ENCODE measurements at places on chromosomes 1 and 21.

GRCh38 chr1:109623601-109624161 lies 4.0 kb downstream of the AMPD2 start:
- no peak for DNase-seq

DNA sequence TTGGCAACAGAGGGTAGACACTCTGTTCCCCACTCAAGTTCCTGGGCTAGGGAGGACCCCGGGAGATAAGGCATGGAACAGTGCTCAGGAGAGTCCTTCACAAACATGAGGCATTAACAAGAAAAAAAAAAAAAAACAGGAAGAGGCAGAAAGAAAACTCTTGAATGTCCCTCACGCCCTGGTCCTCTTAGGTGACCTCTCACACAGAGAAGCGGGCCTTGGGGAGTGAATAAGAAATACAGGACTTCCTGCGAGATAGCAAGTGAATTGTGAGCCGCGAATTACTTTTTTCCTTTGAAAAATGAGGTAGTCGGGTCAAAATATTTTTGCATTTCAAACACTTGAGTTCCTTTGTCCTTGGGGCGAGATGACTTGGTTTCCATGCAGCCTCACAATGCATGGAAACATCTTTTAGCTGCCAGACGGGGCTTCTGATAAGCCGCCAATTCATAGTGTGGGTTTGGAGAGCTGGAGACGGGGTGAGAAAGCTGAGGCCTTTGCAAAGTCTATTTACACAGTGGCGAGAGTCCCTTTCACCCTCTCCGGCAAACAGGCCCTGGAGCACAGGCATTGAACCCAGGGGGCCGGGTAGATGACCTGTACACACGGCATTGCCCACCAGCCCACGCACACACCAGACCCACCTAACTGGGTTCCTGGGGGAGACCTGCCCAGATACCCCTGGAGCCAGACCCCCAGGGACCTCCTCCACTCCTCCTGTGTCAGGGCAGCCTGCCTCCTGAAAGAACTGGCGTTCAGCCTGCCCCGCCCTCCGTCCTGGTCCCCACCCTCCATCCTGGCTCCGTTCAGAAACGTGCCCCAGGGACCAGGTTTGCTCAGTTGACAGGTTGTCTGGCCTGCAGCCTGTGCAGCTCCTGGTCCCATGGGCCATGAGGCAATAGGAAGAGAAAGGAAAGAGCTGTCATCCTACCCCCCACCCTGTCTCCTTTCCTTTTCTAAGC lies 192.3 kb downstream of the PRDM16 start:
- no peak for DNase-seq

GRCh38 chr1:150995896-150996295 lies 10.8 kb downstream of the MINDY1 start:
- DNase-seq, result no peak

DNA sequence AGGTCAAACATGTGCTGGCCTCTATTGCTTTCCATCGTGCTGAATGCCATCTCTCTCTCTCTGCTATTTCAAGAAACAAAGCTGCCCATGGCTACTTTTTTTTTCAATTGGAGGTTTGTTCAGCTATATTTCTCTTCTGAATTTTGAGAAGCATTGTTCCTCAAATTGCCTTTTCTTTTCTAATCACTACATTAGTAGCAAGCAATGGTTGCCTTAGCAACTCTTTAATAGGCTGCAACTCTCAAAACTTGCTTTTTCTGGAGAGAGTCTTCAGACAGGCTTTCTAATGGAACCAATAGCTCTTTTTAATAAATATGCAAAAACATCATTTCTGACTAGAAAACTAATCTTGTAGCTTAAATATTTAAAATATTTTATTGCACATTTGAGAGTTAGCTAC lies 439.0 kb downstream of the LRRIQ3 start:
- DNase-seq, result no peak

- DNase-seq, result no peak
Measured at GRCh38 chr1:227447531-227447990, 115.8 kb upstream of the ZNF678 start.

- DNase-seq, result no peak
Measured at GRCh38 chr21:38989745-38990423, 184.2 kb downstream of the ETS2 start.

DNA sequence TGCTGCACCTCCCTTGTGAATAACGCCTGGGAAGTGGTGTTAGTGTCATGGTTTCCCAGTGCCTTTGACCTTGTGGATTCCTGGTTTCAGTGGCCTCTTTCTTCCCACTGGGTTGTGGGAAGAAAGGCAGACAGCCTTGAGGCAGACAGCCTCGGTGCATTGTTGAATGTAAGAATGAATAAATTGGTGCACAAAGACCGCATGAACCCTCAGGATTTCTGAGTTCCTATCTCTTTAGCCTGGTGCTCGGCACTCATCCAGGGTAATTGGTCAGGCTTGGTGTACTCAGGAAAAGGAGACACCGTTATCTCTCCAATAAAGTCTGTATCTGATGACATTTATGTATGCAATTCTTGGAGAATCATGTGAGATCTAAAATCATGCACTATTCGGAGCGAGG lies 5.1 kb downstream of the ZNF362 start:
- DNase-seq, result no peak

DNA sequence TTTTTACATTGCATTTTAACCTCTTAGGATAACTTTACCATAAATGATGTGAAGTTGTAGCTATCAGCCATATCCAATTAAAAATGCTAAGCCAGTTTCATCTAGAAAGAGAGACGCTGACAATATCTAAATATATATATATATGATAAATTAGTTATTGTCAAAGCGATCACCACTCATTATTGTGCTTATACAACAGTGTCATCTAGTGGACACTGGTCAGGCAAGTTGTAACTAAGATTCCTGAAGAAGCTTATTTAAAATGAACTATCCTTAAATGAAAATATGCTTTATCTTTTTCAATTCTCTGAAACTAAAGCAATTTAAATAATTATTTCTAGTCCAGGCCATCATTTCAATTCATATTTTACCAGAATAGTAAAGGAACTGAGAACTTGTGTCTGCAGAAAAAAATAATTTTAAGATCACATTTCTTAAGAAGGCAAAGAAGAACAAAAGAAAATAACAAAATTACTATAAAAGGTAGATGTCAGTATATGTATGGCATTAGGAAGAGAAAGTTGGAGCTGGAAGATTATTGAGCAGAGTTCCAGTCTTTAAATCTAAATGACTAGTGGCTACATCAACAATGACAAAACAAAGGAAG lies 193.3 kb upstream of the SNX7 start:
- no peak for DNase-seq

DNA sequence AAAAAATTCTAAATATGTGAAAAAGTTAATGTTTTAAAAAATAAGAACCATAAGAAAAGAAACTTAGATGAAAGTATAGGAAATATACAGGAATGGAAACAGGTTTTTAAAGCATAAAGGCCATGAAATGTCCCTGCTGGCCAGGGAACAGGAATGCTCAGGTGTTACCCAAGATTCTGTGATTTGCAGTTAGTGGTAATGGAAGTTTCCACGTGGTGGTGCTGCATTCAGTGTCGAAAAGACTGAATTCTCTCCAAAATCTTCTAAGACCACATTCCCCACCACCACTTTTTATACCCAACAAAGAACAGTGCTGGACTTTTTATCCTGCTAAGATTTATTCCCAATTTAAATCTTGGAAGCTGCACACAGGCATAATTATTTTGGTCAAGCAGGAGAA lies 126.2 kb downstream of the PRRX1 start:
- DNase-seq, result no peak

DNA sequence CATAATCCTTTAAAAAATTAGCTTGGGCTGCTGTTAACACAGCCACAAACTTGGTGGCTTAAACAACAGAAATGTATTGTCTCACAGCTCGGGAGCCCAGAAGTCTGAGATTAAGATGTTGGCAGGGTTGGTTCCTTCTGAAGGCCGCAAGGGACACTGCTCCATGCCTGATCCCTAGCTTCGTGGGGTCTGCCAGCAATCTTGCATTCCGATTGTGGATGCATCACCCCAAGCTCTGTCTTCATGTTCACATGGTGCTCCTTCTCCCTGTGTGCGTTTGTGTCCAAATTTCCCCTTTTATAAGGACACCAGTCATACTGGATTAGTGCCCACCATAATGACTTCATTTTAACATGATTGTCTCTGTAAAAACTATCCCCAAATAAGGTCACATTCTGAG lies 5.0 kb upstream of the HHIPL2 start:
- DNase-seq, result no peak

- no peak for DNase-seq
Measured at GRCh38 chr1:231159963-231160761, 1.7 kb upstream of the TRIM67 start.

GRCh38 chr1:32920833-32921232 lies 19.6 kb upstream of the TMEM54 start:
- DNase-seq, result peak; percentile 67

DNA sequence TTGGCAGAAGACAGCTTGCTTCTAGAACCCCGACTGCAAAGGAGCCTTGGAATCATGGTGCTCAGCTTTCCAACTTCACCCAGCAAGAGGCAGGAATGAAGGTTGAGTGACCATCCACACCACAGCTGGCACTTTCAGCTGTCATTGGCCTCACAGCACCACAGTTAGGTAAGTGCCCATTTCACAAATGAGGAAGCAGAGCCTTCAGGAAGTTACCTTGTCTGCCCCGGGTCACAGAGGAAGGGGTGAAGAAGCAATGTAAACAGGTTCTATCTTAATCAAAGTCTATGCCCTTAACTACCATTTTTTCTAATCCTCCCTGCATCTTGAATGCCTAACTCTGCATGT lies 156.0 kb downstream of the GLUL start:
- no peak for DNase-seq

DNA sequence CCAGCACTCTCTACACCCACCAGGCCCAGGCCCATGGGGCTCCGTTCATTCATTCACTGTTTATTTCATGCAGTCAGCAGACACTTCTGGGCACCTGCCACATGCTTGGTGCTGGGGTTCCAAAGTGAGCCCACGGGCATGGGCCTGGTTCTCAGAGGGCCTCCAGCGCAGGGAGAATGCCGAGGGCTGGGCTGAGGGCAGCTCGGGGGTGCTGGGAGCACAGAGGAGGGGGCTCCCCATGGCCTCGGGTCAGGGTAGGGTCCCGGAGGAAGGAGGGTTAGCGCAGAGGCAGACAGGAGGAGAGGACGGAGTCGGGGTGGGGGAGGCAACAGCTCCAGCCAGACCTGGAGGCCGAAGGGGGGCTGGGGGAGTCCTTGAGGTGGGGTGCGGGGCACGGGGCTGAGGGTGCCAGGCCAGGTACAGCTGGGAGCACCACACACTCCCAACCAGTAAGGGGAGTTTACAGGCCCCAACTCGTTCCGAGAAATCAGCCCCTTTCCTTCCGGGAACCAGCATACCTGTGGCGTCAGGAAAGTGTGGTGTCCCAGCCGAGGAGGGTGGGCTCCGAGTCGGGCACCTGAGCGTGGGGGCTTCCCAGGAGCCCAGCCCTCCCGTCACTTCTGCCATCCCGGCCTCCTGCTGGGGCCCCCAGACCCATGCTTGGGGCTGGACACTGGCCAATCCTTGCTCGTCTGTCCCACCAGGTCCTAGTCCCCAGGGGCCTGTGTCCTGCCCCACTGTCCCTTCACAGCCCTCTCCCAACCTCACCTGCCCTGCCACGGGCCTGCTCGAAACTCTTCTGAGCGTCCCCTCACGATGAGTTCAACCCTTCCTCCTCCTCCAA lies 10.8 kb downstream of the ARHGEF16 start:
- DNase-seq, result no peak

DNA sequence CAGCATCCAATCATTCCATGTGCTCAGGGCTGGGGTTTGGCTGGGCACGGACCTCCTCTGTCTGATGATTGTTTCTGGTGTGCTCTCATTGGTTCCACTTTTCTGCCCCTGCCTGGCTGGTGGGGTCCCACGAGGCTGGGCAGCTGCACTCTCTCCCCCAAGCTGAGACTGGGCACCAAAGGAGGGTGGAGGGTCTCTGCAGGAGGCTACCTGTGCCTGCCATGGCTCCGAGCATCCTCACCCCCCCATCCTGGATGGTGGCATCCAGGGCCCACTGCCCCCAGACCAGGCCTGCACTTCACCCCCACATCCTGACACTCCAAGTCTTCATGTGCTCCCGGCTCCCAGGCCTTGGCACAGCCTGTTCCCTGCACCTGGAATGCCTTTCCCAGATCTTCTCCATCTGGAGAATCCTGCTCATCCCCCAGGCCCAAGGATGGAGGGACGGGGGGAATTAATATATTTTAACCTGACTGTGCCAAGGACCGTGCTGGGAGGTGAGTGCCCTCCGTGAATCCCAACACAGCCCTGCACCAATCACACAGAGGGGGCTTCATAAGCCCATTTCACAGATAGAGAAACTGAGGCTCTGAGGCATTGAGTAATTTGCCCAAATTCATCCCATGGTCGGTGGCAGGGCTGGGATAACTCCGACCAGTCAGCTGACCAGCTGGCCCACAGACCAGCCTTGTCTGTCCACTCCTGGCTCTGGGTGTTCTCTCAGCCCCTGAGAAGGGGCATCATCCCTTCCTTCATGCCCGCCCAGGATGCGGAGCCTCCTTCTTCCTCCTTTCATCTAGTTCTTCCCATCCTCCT lies 403.4 kb downstream of the MATN1 start:
- no peak for DNase-seq

- DNase-seq, result no peak
Measured at GRCh38 chr21:45513003-45513717, 29.1 kb downstream of the SLC19A1 start.

DNA sequence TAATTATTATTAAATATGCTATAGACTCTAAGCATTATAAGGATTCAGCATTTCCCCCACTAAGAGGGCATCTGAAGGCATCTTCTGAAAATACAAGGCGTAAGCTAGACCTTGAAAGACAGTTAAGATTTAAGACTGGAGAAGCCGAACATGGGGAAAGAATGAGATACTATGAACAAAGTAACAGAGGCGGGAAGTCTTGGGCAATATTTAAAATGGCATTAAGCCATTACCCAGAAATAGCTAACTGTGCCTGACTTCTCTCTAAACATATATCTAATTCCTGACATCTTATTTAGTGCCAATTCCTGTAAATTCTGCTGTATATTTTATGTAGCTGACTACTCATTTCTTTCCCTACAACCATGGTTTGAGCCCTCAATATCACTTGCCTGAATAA lies 20.9 kb downstream of the DPH5 start:
- no peak for DNase-seq

- no peak for DNase-seq
Measured at GRCh38 chr1:90220941-90221693, 226.2 kb downstream of the ZNF326 start.

- DNase-seq, result no peak
Measured at GRCh38 chr21:45987121-45987711, 5.6 kb downstream of the COL6A1 start.

DNA sequence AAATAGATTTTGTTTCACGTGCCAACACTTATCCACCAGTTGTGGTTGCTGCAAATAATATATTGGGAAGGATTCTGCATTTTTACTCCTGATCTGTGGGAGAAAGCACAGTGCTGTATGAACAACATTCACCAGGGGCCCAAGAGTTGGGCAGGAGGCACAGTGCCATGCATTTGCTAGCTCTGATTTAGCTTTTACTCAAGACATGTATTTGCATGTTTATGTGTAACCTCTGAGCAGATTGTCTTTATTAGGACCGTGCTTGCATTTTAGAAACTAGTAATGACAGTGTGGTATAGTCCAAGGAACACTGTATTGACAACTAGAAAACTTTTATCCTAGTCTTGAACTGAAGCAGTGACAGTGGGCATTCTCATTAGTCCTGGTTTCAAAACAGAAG lies 133.9 kb upstream of the B3GALT2 start:
- DNase-seq, result no peak

All from thoracic aorta (tissue), 2 donors.